Bronchial epithelial cell (primary cell): ENCODE measurements at places on chromosomes 5 and 9. TPM values are rescaled to one million over a fixed set of nuclear protein-coding genes. Genes with fewer than 3 reads are reported as not detected.

DNA sequence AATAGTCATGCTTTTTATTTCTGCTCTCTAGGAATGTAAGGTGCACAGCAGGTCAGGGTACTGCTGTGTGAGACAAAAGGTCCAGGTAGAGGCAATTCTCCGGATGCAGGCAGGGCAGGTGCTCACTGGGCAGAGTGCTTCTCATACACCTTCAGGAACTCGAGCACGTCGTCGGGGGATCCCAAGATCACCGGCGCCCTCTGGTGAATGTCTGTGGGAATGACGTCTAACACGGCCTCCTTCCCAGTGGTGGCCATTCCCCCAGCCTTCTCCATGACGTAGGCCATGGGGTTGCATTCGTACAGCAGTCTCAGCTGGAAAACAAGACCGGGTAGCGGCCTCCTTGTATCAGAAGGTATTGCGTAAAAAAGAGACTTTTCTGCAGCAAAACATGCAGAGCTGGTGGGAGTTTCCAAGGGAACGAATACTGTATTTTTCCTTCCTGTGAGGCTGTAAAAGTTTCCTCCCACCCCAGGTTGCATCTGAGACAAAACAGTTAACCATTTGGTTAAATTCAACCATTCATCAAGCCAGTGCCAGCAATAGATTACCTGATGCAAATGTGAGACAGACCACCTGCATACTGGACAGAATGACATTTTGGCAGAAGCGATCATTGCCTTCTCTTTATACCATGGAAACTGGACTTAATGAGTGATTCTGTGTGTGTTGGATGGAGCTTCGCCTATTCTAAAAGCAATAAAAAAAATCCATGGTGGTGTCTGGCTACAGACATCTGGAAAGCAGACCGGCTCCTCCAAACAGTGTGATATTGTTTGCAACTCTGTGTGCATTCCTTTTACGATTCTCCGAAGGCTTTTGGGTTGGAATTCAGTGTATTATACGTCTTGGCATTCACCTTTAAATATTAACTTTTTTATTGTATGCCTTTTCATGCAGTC is 9.9 kb upstream of the FBP2 start:
- DNase-seq, result peak; percentile 47

DNA sequence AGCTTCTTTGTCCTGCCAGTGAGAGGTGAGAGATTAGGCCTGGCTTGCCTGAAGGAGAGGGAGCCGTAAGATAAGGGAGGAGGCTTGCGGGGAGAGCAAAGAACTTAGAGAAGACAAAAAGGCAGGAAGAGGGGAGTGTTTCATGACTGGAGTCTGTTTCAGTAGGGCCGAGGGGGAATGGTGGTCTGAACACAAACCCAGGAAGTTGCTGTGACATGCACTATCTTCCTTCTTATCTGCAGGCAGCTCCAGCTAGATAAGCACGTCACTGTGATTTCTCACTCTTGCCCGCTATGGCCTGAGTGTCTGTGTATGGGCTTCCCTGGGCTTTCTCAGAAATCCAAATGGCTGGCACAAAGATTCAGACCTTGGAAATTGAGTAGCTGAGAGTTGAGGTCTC is 307.5 kb upstream of the CLINT1 start:
- DNase-seq, result no peak

DNA sequence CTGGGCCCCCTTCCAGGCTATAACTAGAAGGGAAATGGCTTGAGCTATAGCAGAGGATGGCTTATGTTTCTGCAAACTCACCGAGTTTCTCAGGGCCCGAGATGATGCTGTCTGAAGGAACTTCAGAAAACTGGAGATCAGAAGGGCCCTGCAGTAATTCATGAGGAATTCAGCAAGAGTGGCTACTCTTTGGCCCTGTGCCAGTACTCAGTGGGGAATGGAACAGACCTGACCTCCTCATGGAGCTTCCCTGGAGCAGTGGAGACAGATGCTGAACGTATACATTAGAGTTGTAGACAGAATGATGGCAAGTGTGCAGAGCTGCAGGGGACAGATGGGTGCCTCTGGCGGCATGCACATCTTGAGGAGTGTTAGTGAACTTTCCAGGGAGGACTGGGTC is 17.3 kb upstream of the SMIM32 start:
- no peak for DNase-seq

The NDST1 gene
- 17.1 and 33.3 TPM in 2 replicates for total RNA-seq
